Stimulated activated CD8-positive, alpha-beta memory T cell treated with anti-CD3 and anti-CD28 coated beads, Interleukin-15, amount 100 ng/mL, for 48 hours (primary cell): ENCODE measurements at places on chromosomes 4 and X.

DNA sequence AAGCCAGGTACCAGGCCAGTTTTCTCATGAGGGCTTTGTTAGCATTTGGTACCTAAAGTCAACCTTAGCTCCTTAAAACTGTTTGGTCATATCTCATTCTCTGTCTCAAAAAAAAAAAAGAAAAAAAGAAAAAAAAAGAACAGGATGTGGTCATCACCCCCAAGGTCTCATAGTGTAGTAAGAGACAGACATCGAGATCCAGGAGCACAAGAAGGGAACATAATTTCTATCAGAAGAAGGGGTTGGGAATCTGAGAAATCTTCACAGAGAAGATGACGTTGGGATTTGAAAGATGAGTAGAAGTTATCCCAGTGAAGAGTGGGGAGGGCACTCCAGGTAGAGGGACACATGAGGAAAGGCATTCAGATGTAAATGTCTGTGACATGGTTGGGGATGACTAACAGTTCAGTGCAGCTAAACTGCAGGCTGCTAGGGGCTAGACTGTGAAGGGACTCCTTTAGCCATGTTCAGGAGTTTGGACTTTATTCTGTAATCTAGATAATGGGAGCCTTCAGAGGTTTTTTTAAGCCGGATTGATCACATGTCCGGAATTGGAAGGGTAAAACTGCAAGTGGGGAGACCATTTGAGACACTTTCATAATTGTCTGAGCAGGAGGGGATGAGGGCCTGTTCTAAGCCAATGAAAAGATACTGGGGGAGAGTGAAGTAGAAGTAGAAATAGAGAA, 26.9 kb upstream of the GJB1 start:
- no peak for DNase-seq

GRCh38 chr4:115851918-115852766, 738.7 kb upstream of the NDST4 start:
- no peak for DNase-seq

DNA sequence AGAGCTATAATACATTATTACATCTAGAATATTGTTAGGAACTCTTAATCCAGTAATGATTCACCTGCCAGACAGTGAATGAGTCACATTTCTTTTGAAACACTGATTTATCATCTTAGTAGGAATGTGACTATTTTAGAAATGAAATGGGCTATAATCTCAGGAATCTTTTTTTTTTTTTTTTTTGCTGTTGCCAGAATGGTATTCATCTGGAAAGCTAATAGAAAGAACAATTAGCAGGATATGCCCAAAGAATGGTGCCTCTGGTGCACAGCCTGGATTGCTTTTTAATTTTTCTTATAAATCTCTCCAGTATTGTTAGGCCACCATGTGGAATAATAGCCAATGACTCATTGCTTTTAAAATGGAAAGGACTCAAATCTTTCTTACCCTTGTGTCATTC, 181.1 kb upstream of the SMIM31 start:
- DNase-seq: no peak

GRCh38 chr4:152188801-152189200, 347.1 kb downstream of the FBXW7 start:
- no peak for DNase-seq
